Type B pancreatic cell (in vitro differentiated cells): ENCODE measurements at places on chromosomes 1 and 21. TPM values are rescaled to one million over a fixed set of nuclear protein-coding genes. Genes with fewer than 3 reads are reported as not detected.

Gene RAB7B
- total RNA-seq: 0.26 and 0.82 TPM in 2 replicates

DNA sequence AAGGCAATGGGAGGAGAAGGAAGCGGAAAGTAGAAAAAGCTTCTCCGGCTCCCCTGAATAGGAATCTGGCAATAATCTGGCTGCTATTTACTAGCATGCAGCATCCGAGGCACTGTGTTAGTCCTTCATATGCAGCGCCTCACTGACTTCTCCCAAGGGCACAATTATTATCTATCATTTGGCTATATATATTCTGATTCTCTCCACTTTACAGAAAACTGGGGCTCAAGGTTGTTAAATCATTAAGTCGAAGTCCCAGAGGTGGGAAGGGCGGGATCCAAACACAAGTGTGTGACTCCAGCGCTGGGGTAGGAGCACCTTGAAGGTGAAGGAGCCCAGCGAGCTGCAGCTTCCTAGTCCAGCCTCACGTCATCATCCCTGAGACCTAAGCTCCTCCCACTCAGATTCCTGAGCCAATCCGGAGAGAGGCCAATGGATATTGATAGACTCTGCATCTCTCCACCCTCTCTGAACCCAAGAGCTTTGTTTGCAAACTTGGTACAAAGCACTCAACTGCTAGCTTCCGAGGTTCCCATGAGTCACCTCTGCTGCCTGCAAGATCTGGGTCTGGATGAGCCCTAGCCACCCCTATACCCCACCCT is 16.6 kb upstream of the EYA3 start:
- H3K4me3 ChIP-seq: peak overlapping the region; percentile 82
- DNase-seq: peak; percentile 45
- H3K4me1 ChIP-seq: peaks cover 11% of the 10 kb centered on the region
- peak overlapping the region; percentile 62 for H3K27ac ChIP-seq
- H3K36me3 ChIP-seq: no peaks in the 10 kb centered on the region

GRCh38 chr1:198651650-198652400 is 13.0 kb downstream of the PTPRC start:
- no peak for DNase-seq
- no peaks in the 10 kb centered on the region for H3K36me3 ChIP-seq
- no peak overlapping the region for H3K4me3 ChIP-seq
- peaks cover 9% of the 10 kb centered on the region for H3K4me1 ChIP-seq
- no peak overlapping the region for H3K27ac ChIP-seq

- no peaks in the 10 kb centered on the region for H3K27me3 ChIP-seq
- H3K27ac ChIP-seq: no peak overlapping the region
- H3K36me3 ChIP-seq: no peaks in the 10 kb centered on the region
- DNase-seq: no peak
Observed at GRCh38 chr1:167157114-167157513, 63.2 kb downstream of the STYXL2 start.

DNA sequence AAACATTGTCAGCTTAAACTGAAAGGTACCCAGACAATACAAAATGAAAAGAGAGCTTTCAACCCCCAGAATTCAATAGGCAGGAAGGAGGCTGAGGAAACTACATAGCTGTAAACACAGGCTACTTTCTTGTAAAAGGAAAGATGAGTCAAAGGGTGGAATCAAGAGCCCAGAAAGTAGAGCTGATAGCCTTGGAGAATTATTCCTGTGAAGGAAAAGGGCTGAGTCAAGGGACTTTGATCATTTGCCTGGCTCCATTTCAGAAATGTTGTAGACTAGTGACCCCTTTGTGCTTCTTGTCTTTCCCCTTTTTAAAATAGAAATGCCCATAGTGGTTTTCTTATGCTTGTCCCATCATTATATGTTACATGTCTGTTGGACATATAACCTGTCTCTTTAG is 597.6 kb downstream of the ADGRL2 start:
- no peaks in the 10 kb centered on the region for H3K36me3 ChIP-seq
- DNase-seq: no peak
- no peak overlapping the region for H3K27ac ChIP-seq
- H3K4me3 ChIP-seq: no peak overlapping the region
- H3K27me3 ChIP-seq: peaks cover 3% of the 10 kb centered on the region
- H3K4me1 ChIP-seq: no peaks in the 10 kb centered on the region

- no peak for DNase-seq
- H3K4me3 ChIP-seq: no peak overlapping the region
Observed at GRCh38 chr1:184419350-184420161, 32.7 kb downstream of the C1orf21 start.

DNA sequence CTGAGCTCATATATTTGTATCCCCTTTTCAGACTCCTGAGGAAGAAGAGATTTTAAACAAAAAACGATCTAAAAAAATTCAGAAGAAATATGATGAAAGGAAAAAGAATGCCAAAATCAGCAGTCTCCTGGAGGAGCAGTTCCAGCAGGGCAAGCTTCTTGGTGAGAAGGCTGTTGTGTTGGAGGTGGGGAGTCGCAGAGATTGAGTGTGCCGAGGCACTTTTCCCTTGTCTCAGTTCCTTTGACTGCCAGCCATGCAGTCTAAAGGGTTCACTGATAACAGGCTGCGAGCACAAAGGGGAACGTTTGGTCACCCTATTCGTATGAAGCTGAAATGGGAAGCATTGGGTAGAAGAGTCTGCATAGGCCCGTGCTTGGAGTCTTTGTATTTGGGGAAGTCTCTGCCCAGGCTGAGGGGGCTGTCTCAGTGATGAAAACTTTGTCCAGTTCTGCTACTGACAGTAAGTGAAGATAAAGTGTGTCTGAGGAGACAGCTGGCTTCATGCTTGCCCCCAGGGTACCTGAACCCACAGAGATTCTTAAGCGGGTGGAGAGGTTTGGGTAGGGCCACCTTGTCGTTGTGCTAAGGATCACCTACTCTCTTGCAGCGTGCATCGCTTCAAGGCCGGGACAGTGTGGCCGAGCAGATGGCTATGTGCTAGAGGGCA is 2.8 kb downstream of the RPS8 start:
- DNase-seq: no peak
- H3K27ac ChIP-seq: peak overlapping the region; percentile 82
- no peaks in the 10 kb centered on the region for H3K27me3 ChIP-seq
- peak overlapping the region; percentile 97 for H3K4me3 ChIP-seq

GRCh38 chr21:31753949-31754707 is 22.2 kb upstream of the SCAF4 start:
- H3K27ac ChIP-seq: peak overlapping the region; percentile 23
- no peaks in the 10 kb centered on the region for H3K27me3 ChIP-seq
- no peak overlapping the region for H3K4me3 ChIP-seq
- H3K36me3 ChIP-seq: no peaks in the 10 kb centered on the region
- H3K4me1 ChIP-seq: peaks cover 30% of the 10 kb centered on the region

Gene TCEA3
- total RNA-seq: 8.8 and 9.2 TPM in 2 replicates

GRCh38 chr1:240086726-240087125 is 5.0 kb upstream of the FMN2 start:
- peaks cover 49% of the 10 kb centered on the region for H3K27me3 ChIP-seq
- peaks cover 8% of the 10 kb centered on the region for H3K4me1 ChIP-seq
- DNase-seq: no peak
- no peak overlapping the region for H3K27ac ChIP-seq
- no peaks in the 10 kb centered on the region for H3K36me3 ChIP-seq

- no peak for DNase-seq
- no peak overlapping the region for H3K4me3 ChIP-seq
- H3K27me3 ChIP-seq: no peaks in the 10 kb centered on the region
- no peaks in the 10 kb centered on the region for H3K4me1 ChIP-seq
- no peaks in the 10 kb centered on the region for H3K36me3 ChIP-seq
Observed at GRCh38 chr1:96308314-96308713, 413.3 kb upstream of the PTBP2 start.

GRCh38 chr1:187626056-187626455 is 797.3 kb downstream of the PLA2G4A start:
- no peaks in the 10 kb centered on the region for H3K4me1 ChIP-seq
- no peaks in the 10 kb centered on the region for H3K27me3 ChIP-seq
- H3K27ac ChIP-seq: no peak overlapping the region
- no peak overlapping the region for H3K4me3 ChIP-seq
- H3K36me3 ChIP-seq: no peaks in the 10 kb centered on the region
- DNase-seq: no peak

- H3K27me3 ChIP-seq: peaks cover 7% of the 10 kb centered on the region
- no peaks in the 10 kb centered on the region for H3K36me3 ChIP-seq
- no peak overlapping the region for H3K4me3 ChIP-seq
- DNase-seq: no peak
Observed at GRCh38 chr21:32448803-32449594, 36.5 kb downstream of the EVA1C start.

DNA sequence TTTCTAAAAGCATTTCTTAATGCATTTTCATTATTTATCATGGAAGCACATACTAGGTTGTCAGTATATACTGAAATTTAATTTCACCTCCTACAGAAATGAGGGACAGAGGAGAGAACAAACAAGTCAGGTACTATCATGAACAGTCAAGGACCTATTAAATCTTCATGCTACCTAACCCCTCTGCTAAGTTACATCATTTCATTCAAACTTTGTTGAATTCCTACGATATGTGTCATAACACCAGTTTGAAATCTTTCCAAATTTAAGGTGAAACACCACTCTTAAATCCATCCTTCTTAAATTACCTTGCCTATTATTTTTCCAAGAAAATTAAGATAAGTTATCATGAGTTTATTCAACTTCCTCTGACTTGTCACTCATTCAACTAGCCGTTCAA is 78.9 kb downstream of the DENND1B start:
- H3K4me1 ChIP-seq: no peaks in the 10 kb centered on the region
- no peaks in the 10 kb centered on the region for H3K27me3 ChIP-seq
- H3K36me3 ChIP-seq: no peaks in the 10 kb centered on the region

DNA sequence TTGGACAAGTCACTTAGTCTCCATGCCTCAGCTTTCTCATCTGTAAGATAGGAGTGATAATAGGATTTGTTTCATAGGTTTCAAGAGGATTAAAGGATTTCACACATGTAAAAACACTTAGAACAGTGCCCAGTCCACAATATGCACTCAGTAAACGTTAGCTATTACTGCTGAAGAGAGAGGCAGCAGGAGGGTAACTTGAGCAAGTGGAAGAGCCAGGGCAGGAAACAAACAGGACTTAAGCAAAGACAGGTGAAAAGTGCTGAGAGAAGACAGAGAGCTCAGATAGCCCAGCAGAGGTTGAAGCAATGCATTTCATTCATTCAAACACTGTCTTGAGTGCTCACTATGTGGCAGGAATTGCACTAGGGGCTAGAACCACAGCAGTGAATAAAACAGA is 21.1 kb upstream of the H3-3A start:
- H3K27me3 ChIP-seq: no peaks in the 10 kb centered on the region
- no peak overlapping the region for H3K27ac ChIP-seq
- H3K4me3 ChIP-seq: no peak overlapping the region
- no peak for DNase-seq
- peaks cover 5% of the 10 kb centered on the region for H3K4me1 ChIP-seq

GRCh38 chr1:199808110-199808870 is 219.2 kb upstream of the NR5A2 start:
- DNase-seq: no peak
- H3K4me3 ChIP-seq: peak overlapping the region; percentile 56
- H3K27me3 ChIP-seq: no peaks in the 10 kb centered on the region
- no peaks in the 10 kb centered on the region for H3K36me3 ChIP-seq

DNA sequence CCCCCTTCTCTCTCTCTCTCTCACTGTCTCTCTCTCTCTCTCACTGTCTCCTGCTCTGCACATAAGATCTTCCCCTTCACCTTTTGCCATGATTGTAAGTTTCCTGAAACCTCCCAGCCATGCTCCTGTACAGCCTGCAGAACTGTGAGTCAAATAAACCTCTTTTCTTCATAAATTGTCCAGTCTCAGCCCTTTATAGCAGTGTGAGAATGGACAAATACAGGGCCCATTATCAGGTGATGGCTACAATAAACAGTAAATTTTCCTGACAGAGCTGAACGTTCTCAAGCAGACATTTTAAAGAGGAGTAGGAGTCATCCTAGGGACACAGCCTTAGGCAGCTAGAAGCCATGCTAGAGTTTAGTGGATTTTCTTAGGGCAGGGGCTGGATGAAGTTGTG is 1679.7 kb upstream of the B3GALT2 start:
- H3K27ac ChIP-seq: no peak overlapping the region
- H3K27me3 ChIP-seq: no peaks in the 10 kb centered on the region
- no peaks in the 10 kb centered on the region for H3K36me3 ChIP-seq
- H3K4me1 ChIP-seq: no peaks in the 10 kb centered on the region
- no peak overlapping the region for H3K4me3 ChIP-seq
- DNase-seq: no peak

GRCh38 chr1:204575221-204576190 is 59.3 kb downstream of the MDM4 start:
- peaks cover 12% of the 10 kb centered on the region for H3K27me3 ChIP-seq
- DNase-seq: no peak
- no peaks in the 10 kb centered on the region for H3K36me3 ChIP-seq
- H3K27ac ChIP-seq: peak overlapping the region; percentile 84
- peaks cover 50% of the 10 kb centered on the region for H3K4me1 ChIP-seq

GRCh38 chr1:223711747-223712193 is 569 bp upstream of the CAPN2 start:
- H3K4me3 ChIP-seq: peak overlapping the region; percentile 76
- no peaks in the 10 kb centered on the region for H3K36me3 ChIP-seq
- no peak for DNase-seq
- peaks cover 3% of the 10 kb centered on the region for H3K27me3 ChIP-seq
- peaks cover 36% of the 10 kb centered on the region for H3K4me1 ChIP-seq
- H3K27ac ChIP-seq: peak overlapping the region; percentile 17

DNA sequence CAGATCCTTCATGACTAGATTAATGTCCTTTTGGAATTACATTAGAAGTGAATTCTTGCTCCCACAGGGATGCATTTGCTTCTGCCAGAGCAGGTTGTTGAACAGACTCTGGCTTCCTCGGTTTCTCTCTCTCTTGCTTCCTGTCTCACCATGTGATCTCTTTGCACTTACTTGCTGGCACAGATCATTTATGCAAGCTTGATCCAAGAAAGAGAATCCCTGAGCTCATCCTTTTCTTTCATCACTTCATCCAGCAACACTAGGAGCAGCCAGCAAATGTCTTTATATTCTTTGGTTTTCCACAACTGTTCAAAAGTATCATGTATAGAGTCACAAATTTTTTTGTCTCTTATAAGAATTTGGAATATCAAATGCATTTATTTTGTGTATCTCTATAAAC is 313.5 kb downstream of the ZNF326 start:
- H3K27me3 ChIP-seq: peaks cover 3% of the 10 kb centered on the region
- no peak overlapping the region for H3K4me3 ChIP-seq
- H3K27ac ChIP-seq: no peak overlapping the region
- no peaks in the 10 kb centered on the region for H3K4me1 ChIP-seq

DNA sequence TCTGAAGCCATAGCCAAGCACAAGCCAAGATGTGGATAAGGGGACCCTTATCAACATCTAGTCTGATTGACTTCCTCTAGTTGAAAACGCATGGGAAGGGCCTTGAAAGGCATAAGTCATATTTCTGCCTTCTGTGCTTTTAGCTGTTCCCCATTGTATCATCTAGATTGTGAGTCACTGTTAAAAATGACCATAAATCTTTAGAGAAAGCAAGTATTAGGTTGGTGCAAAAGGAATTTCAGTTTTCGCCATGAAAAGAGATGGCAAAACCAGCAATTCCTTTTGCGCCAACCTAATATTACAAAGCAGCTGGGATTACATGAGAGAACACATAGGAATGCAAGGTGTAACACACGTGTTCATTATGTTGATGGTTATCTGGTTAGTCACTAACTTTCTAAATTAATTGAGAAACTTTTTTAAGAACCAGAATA is 63.6 kb downstream of the CLIC6 start:
- H3K27me3 ChIP-seq: peaks cover 16% of the 10 kb centered on the region
- no peaks in the 10 kb centered on the region for H3K36me3 ChIP-seq
- H3K27ac ChIP-seq: no peak overlapping the region
- H3K4me3 ChIP-seq: no peak overlapping the region

- DNase-seq: no peak
- peaks cover 14% of the 10 kb centered on the region for H3K27me3 ChIP-seq
- H3K4me1 ChIP-seq: peaks cover 14% of the 10 kb centered on the region
- peak overlapping the region; percentile 88 for H3K4me3 ChIP-seq
Observed at GRCh38 chr1:29125788-29126187, 2.1 kb upstream of the TMEM200B start.

- H3K4me1 ChIP-seq: no peaks in the 10 kb centered on the region
- no peaks in the 10 kb centered on the region for H3K36me3 ChIP-seq
- no peak overlapping the region for H3K4me3 ChIP-seq
- H3K27ac ChIP-seq: no peak overlapping the region
- peaks cover 10% of the 10 kb centered on the region for H3K27me3 ChIP-seq
Observed at GRCh38 chr1:13832100-13832499, 132.1 kb downstream of the PRDM2 start.
